Activated CD4-positive, alpha-beta T cell treated with anti-CD3 and anti-CD28 coated beads for 24 hours (primary cell): ENCODE measurements at places on chromosomes 7 and 10.
A peak's percentile ranks its signal among the peaks of the same experiment; 100 is the strongest.

DNA sequence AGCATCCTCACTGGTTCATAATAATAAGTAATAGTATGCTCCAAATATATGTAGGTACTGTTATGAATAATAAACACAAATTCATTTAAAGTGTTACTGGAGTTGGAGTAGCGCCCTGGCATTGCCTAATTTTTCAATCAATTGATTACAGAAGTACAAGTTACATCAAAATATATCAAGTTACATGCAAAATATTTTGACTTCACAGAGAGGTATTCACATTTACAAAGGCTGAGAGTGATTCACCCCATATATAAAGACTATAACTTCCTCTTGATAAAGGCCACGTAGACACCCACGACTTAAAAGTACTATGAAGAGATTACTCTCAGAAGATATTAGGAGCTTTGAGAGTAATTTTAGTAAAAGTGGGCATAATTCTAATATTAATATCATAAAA lies 13.6 kb upstream of the COL17A1 start:
- no peak for DNase-seq

DNA sequence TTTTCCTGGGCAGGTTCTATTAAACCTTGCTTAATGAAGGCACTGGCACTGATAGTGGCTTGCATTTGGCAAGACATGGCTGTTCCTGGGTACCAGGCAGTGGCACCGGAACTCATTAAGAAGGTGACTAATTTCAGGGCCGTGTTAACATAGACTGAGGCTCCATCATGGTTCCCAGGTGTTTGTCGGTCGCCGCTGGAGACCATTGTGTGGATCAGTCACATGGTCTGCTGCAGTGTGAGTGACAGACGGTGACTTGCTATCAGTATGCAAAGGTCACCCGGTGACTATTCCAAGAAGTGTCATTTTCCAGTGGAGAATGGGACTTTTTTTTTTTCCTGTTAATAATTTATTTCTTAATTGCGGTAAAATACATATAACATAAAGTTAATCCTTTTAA lies 106.3 kb downstream of the INSYN2A start:
- DNase-seq = no peak

DNA sequence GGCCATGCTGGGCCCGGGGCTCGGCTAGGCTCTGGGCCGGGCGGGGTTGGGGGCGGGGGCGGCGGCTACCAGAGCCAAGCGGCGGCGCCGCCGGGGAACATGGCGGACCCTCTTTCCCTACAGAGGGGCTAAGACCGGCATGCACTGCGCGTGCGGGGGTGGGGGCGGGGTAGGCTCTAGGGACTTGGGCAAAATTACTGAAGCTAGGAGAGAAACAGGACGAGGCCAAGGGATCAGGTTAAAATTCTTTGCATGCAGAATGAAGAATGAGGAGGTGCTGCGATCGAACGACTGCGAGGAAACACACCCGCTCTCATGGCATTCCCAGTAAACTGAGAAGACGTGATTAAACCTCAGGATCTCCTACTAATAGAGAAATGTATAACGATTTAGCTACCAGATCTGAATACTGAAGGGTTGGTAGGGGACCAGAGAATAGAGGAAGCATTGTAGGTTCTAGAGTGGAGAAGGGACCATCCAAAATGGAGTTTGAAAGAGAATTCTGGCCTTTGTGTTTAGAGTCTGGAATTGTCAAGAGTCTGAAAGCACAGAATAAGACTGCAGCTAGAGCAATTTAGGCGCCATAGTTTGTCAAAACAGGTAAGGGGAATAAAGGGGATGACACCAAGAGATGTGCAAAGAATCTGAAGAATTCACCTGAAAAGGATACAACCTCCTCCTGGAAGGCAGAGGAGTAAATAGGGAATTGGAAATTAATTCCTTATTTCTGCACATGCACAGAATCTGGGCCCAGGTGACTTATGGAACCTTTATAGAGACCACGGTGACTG lies at the start of gene PPP3CB:
Gene PPP3CB, minus strand, starts transcription at position 141 of the 791 bp plus-strand sequence. Its CDS starts 135 bp downstream, at position 6.
- peak; percentile 85 for DNase-seq

DNA sequence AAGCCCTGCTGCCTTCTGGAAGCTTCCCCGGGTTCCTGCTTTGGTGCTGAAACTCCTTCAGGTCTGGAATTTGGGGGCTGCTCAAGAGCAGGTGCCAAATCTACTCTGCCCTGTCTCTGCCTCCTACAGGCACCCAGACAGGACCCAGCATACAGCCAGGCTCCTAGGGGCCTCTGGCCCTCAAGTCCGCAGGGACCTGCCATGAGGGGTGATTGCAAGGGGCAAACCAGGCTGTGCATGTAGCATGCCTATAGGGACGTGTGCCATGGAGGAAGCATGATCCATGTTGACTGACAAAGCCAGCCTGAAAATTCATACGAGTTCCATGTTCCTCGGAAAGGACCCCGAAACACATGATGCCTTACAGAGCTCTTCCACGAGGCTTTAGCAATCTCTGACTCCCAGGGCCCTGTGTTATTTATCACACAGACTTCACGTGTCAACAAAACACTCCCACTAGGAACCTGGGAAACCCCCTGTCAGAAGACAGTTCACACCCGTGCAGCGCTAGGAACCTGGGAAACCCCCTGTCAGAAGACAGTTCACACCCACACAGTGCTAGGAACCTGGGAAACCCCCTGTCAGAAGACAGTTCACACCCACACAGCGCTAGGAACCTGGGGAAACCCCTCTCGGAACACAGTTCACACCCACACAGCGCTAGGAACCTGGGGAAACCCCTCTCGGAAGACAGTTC lies 75.3 kb upstream of the DNAAF5 start:
- DNase-seq = no peak

- no peak for DNase-seq
These were observed 74.5 kb downstream of the CCDC6 start for GRCh38 chr10:59831658-59832503.
